Suprapubic skin (tissue), 4 donors: ENCODE measurements at places on chromosomes 5 and 9. TPM values are rescaled to one million over a fixed set of nuclear protein-coding genes. Genes with fewer than 3 reads are reported as not detected.

- H3K4me3 ChIP-seq = peak overlapping the region; percentile 2
- no peaks in the 10 kb centered on the region for H3K27me3 ChIP-seq
- peaks cover 100% of the 10 kb centered on the region for H3K4me1 ChIP-seq
- no peak for DNase-seq
- peak overlapping the region; percentile 76 for H3K27ac ChIP-seq
- H3K36me3 ChIP-seq = no peaks in the 10 kb centered on the region
Observed at GRCh38 chr9:2024888-2025782, 10.0 kb downstream of the SMARCA2 start.

Gene GDF9
- 4.8 TPM for total RNA-seq

Gene SLC2A6
- total RNA-seq = 0.42 TPM

- no peaks in the 10 kb centered on the region for H3K36me3 ChIP-seq
- peak overlapping the region; percentile 38 for H3K27ac ChIP-seq
- H3K4me1 ChIP-seq = peaks cover 27% of the 10 kb centered on the region
Observed at GRCh38 chr9:98886691-98887229, 56.9 kb upstream of the COL15A1 start.

- peak overlapping the region; percentile 58 for H3K27ac ChIP-seq
- no peaks in the 10 kb centered on the region for H3K36me3 ChIP-seq
- peaks cover 58% of the 10 kb centered on the region for H3K4me1 ChIP-seq
- H3K4me3 ChIP-seq = peak overlapping the region; percentile 27
Observed at GRCh38 chr5:173324115-173325001, 3.9 kb downstream of the STC2 start.

DNA sequence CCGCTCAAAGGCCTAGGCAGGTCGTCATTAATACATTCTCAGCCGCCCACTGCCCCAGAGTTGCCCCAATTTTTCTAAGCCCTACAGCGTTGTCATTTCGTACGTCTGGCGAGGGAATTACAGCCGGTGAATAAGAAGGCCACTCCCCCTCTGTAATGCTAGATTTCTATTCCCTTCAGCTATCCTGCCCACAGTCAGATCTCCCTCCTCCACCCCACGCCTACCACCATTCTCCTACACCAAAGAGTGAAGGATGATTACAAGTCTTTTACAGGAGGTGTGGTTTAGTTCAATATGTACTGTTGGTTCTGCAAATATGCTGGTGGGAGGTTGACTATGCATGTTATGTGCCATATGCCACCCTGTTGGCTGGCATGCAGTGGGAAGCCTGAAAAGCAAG lies 83.7 kb upstream of the SMIM15 start:
- no peak overlapping the region for H3K4me3 ChIP-seq
- no peak for DNase-seq
- H3K27ac ChIP-seq = no peak overlapping the region
- H3K4me1 ChIP-seq = peaks cover 11% of the 10 kb centered on the region
- no peaks in the 10 kb centered on the region for H3K36me3 ChIP-seq

DNA sequence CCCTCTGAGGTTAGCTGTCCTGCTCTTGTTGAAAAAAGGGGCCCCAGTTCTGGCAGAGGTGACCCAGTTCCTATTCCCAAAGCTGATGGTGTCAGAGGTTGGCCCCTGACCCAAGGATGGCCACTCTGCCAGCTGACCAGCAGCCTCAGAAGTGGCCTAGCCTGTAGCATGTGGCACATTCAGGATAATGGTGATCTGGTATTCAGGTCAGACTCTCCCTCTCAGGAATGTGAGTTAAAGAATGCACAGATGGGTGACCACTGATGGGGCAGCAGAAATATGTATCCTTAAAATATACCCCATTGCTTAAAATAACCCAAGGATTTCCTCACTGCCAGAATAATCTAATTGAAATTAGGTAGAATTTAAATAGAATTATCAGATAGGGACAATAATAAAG lies 369.2 kb downstream of the SEMA5A start:
- DNase-seq = no peak
- H3K36me3 ChIP-seq = no peaks in the 10 kb centered on the region
- H3K4me1 ChIP-seq = no peaks in the 10 kb centered on the region
- no peak overlapping the region for H3K27ac ChIP-seq
- H3K4me3 ChIP-seq = no peak overlapping the region
- H3K27me3 ChIP-seq = no peaks in the 10 kb centered on the region

Gene GLT6D1
- total RNA-seq = not detected

Gene AUH
- total RNA-seq = 61.0 TPM

GRCh38 chr9:72039532-72039931 lies 20.9 kb downstream of the C9orf57 start:
- H3K4me1 ChIP-seq = peaks cover 5% of the 10 kb centered on the region
- DNase-seq = no peak
- no peaks in the 10 kb centered on the region for H3K27me3 ChIP-seq

DNA sequence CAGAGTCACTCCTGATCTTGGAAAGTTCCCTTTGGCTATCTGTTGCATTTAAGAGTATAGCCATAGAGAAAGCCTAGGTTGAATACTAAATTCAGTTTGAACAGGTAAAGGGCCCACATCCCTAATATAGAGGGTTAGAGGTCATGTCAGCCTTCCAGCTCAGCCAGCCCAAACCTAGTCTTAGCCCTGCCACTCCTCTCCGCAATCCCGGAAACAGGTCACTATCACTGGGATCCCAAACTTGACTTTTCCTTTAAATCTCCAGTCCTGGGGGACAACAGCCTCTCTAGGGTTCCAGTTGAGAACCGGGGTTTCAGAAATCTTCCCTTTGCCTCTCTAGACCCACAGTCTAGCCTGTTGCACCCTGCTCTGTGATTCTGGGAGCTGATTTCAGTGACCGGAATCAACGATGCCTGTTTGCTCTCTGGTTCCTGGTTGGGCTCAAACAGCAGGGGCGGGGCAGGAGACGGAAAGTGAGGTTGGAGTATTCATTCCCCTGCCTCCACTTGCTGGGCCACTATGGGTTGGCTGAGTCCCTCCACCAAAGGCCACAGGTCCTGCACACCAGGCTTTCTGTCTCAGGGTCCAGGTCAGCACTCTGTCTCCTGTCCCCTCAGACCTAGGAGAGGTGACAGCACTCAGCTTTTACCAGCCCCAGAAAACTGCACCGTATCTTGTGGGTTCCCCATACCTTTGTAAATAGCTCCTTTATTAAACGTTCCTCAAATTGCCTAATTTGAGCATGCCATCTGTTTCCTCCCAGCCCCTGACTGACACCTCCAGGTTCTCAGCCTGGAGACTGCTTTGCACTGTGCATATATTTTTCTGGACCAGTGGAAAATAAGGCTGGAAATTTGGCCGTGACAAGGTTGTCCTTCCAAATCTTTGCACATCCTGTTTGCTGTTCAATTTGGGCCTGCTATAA lies 23.8 kb upstream of the CPEB4 start:
- no peaks in the 10 kb centered on the region for H3K36me3 ChIP-seq
- no peaks in the 10 kb centered on the region for H3K27me3 ChIP-seq
- H3K27ac ChIP-seq = peak overlapping the region; percentile 37
- H3K4me1 ChIP-seq = peaks cover 16% of the 10 kb centered on the region

Gene ZCCHC9
- 22.8 TPM for total RNA-seq

Gene IRX1
- 7.9 TPM for total RNA-seq

DNA sequence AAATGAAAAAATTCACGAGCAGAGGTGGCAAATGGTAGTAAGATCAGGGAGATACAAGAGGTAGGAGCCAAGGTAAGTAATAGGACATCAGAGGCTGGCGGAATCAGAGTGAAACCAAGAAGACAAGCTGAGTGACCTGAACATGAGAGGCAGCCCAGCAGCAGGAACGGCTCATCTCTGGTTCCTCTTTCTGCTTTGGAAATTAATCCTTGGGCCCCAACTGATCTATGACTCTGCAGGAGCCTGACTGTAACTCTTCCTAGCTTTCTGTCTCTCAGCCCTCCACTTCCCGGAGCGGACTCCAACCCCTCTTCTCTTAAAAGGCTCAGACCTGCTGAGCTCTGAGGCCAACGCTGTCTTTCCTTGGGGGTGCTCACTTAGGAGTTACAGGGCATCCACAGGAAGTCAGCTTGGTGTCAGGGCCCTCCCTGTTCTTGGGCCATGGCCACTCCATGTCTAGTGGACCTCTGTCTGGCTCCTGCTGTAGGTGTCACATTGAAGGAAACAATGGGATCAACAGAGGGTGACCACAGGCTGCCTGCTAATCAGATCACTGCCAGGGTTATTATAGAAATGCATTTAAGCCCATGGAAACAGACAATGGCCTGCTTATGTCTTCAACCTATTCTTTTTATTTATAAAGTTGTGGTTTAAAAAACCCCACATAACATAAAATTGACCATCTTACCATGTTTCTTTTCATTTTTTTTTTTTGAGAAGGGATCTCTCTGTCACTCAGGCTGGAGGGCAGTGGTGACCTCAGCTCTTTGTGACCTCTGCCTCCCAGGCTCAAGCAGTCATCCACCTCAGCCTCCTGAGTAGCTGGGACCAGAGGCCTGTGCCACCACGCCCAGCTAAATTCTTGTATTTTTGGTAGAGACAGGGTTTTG lies 22.5 kb upstream of the SHB start:
- H3K27ac ChIP-seq = no peak overlapping the region
- H3K36me3 ChIP-seq = no peaks in the 10 kb centered on the region
- H3K27me3 ChIP-seq = no peaks in the 10 kb centered on the region
- H3K4me1 ChIP-seq = peaks cover 10% of the 10 kb centered on the region
- no peak overlapping the region for H3K4me3 ChIP-seq
- DNase-seq = no peak

- no peaks in the 10 kb centered on the region for H3K27me3 ChIP-seq
- H3K4me3 ChIP-seq = no peak overlapping the region
- no peak for DNase-seq
- no peak overlapping the region for H3K27ac ChIP-seq
- no peaks in the 10 kb centered on the region for H3K4me1 ChIP-seq
Observed at GRCh38 chr9:73715591-73715990, 563.9 kb downstream of the ANXA1 start.

DNA sequence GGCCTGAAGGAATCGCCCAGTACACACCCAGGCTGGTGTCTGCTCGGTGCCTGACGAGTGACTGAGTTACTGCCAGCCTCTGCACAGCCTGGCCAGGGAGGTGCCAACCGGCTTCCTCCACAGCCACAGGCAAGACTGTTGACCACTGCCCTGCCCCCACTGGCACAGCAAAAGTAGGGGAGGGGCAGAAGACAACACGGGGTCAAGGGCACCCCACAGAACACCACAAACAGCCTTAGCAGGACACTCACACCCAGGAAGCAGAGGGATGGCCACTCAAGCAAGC lies 722 bp upstream of the LHX3 start:
- no peak overlapping the region for H3K27ac ChIP-seq
- no peak overlapping the region for H3K4me3 ChIP-seq
- peaks cover 28% of the 10 kb centered on the region for H3K36me3 ChIP-seq

Gene PRSS3
- total RNA-seq = 14.3 TPM

Gene C6
- total RNA-seq = 4.3 TPM

GRCh38 chr9:135711391-135711790 lies 9.4 kb downstream of the KCNT1 start:
- no peak overlapping the region for H3K27ac ChIP-seq
- H3K4me3 ChIP-seq = no peak overlapping the region
- peaks cover 5% of the 10 kb centered on the region for H3K4me1 ChIP-seq
- H3K36me3 ChIP-seq = no peaks in the 10 kb centered on the region

GRCh38 chr5:67241326-67241725 lies 44.7 kb upstream of the CD180 start:
- H3K36me3 ChIP-seq = no peaks in the 10 kb centered on the region
- no peak overlapping the region for H3K27ac ChIP-seq
- H3K4me3 ChIP-seq = no peak overlapping the region
- H3K27me3 ChIP-seq = no peaks in the 10 kb centered on the region
- DNase-seq = no peak

DNA sequence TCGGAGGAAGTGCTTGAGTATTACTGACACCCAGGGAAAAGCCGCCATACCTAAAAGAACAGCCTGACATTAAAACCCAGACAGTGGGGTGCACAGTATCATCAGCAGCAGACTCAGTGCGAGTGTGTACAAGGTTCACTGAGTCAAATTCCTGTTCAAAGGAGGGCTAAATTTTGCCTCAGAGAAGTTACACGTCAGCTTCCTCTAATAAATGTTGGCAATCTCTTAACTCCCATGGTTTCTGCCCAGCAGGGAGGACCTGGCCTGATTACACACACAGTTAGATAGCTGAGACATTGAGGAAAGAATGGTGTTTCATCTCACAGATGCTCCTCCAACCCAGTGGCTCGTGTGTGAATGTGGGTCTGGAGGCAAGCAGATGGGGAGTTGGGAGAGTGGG lies 38.2 kb downstream of the NIPSNAP3B start:
- H3K36me3 ChIP-seq = peaks cover 98% of the 10 kb centered on the region
- H3K27ac ChIP-seq = no peak overlapping the region
- H3K4me1 ChIP-seq = no peaks in the 10 kb centered on the region
- no peak overlapping the region for H3K4me3 ChIP-seq
- no peak for DNase-seq
- H3K27me3 ChIP-seq = no peaks in the 10 kb centered on the region

DNA sequence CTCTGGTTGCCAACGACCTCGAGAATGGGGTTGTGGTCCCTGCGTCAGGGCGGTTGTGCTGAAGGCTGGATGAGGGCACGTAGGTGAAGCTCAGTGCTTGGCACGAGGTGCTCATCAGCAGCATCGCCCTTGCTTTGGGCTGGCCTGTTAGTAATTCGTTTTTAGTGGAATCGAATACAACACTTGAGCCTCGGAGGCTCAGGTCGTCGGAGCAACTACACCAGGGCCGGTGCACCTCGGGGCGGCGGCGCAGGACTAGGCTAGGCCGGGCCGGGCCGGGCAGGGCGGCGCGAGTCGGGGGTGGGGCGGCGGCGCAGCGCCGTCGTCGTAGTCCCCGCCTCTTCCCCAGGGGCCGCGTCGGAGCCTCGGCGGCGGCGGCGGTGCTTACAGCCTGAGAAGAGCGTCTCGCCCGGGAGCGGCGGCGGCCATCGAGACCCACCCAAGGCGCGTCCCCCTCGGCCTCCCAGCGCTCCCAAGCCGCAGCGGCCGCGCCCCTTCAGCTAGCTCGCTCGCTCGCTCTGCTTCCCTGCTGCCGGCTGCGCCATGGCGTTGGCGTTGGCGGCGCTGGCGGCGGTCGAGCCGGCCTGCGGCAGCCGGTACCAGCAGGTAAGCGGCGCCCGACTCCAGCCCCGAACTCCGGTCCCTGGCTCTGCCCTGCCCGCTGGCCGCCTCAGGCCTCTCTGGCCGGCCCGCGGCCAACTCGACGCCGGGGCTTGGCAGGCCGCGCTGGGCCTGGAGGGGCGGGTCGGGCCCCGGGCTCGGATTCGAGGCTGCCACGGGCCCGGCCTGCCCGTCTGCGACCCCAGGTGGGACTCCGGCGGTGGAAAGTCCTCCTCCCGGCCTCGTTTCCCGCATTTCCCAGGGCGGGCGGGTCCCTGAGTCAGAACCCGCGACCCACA lies at the start of gene NDFIP1:
Gene NDFIP1, plus strand, starts transcription at position 348 of the 899 bp plus-strand sequence. Its CDS starts 196 bp downstream, at position 544.
- H3K27me3 ChIP-seq = no peaks in the 10 kb centered on the region
- H3K4me1 ChIP-seq = peaks cover 51% of the 10 kb centered on the region

GRCh38 chr5:154541553-154541952 lies 63.5 kb upstream of the HAND1 start:
- H3K4me1 ChIP-seq = no peaks in the 10 kb centered on the region
- H3K36me3 ChIP-seq = no peaks in the 10 kb centered on the region

GRCh38 chr5:135985951-135986350 lies 31.2 kb upstream of the LECT2 start:
- no peaks in the 10 kb centered on the region for H3K36me3 ChIP-seq
- no peak overlapping the region for H3K4me3 ChIP-seq
- H3K27me3 ChIP-seq = no peaks in the 10 kb centered on the region
- H3K27ac ChIP-seq = no peak overlapping the region

Gene PHYHD1
- total RNA-seq = 39.1 TPM

Gene DND1
- 3.5 TPM for total RNA-seq
